ENCODE measurements at places on chromosomes 13 and 19. TPM values are rescaled to one million over a fixed set of nuclear protein-coding genes. Genes with fewer than 3 reads are reported as not detected.
A peak's percentile ranks its signal among the peaks of the same experiment; 100 is the strongest.

The CLDND2 gene
- total RNA-seq = 1.2 TPM

The RAVER1 gene
- 19.0 TPM for total RNA-seq

GRCh38 chr13:30774214-30774730 lies 38.9 kb downstream of the ALOX5AP start:
- no peak for DNase-seq

GRCh38 chr13:28067491-28067890 lies 32.9 kb downstream of the FLT3 start:
- DNase-seq = no peak

- peak; percentile 95 for DNase-seq
These were observed at the start of gene RASL11A for GRCh38 chr13:27270594-27271520. Gene RASL11A (plus strand): TSS chr13:27270830. CDS start chr13:27270945, 115 bp downstream.

DNA sequence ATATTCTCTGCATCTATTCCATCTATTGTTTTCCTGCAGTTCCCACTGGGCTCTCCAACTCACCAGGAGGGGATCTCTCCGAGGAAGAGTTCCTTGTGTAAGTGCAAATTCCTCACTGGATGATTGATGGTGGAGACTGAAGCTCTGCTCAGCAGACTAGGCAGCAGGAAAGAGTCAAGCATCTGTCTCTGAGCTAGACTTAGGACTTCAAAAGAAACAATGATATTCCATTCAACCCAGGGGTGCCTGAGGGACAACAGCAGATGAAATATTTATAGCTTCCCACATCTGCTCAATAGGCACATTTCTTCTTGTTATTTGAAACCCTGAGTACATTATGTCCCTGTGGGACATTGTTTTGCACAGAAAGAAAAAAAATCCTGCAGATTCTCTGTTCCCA lies at the start of the genes OR7A5 and OR7C1:
Gene OR7A5 (minus strand): TSS at position 175 of the 400 bp plus-strand sequence. CDS start 6,944 bp downstream, outside the sequence.
Gene OR7C1 (minus strand): TSS at position 175 of the 400 bp plus-strand sequence. CDS start 35,049 bp downstream, outside the sequence.
- no peak for DNase-seq

GRCh38 chr13:111572956-111573761 lies 252.7 kb downstream of the TEX29 start:
- DNase-seq = peak; percentile 66

The DAND5 gene
- not detected for total RNA-seq

GRCh38 chr13:77513719-77514335 lies 21.7 kb upstream of the SCEL start:
- no peak for DNase-seq

DNA sequence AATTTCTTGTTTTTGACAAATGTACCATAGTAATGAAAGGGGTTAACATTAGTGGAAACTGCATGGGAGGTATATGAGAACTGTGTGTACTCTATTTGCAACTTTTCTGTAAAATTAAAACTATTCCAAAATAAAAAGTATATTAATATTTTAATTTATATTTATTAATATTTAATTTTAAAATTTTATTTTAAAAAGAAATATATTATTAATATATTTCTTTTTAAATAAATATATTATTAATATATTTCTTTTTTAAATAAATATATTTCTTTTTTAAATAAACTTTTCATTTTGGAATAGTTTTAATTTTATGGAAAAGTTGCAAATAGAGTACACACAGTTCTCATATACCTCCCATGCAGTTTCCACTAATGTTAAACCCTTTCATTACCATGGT lies 101.1 kb upstream of the SLC7A1 start:
- DNase-seq = no peak

GRCh38 chr19:38266981-38267597 lies 2.7 kb downstream of the SPINT2 start:
- DNase-seq = no peak

DNA sequence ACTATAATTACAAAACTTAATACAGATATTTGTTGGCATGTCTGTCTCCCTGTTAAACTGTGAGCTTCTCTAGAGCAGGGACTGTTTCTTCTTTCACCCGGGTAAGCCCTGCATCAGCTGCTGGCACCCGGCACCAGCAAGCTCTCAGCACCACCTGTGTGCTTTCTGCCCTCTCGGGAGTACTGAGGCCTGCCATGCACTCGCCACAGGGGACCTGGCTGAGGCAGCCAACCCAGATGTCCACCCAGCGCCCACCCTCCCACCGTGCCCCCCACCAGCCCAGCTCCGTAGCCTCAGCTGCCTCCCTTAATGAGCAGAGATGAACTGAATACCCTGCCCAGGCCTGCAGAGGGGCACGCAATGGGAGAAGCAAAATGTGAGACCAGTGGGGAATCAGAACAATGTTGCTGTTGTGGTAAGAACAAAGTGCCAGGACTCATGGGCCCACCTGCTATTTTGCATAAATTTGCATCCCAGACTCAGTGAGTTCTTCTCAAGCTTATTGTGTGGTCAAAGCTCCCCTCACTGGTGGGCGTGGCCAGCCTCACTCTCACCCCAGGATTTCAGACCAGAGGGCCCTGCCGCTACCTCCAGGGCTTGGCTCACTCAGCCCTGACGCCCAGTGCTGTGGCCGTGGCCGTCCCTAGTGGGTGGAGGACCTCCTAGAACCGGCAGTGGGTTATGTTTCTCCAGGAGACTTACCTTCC lies 14.6 kb upstream of the SERPINE3 start:
- DNase-seq = no peak

DNA sequence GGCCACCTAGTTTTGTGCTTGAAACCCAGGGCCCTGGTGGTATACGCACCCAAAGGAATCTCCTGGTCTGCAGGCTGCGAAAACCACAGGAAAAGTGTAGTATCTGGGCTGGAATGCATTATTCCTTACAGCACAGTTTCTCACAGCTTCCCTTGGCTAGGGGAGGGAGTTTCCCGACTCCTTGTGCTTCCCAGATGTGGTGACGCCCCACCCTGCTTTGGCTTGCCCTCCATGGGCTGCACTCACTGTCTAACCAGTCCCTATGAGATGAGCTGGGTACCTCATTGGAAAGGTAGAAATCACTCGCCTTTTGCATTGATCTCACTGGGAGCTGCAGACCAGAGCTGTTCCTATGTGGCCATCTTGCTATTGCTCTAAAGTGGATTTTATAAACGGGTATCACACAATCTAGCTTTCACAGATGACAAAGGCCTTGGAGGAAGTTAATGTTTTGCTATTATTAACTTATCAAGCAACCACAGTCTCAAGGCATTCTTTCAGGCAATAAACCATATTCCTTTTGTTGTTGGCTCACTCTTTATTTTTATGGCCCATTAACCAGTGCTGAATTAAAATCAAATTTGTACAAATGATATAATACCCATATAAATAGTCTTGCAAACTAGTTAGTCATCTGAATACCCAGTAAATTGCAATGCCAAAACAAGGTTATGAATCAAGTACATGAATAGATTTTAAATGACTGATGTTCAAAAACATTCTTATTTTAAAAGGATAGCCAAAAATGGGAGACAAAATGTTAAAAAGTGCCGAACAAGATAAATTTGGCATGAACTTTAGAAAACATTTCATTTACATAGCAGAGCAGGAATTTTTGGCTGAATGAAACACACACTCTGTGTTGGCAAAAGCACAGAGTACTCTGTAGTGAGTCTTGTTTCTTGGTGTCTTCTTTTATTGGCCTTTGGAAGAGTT lies 475.4 kb upstream of the ARGLU1 start:
- DNase-seq = peak; percentile 72

DNA sequence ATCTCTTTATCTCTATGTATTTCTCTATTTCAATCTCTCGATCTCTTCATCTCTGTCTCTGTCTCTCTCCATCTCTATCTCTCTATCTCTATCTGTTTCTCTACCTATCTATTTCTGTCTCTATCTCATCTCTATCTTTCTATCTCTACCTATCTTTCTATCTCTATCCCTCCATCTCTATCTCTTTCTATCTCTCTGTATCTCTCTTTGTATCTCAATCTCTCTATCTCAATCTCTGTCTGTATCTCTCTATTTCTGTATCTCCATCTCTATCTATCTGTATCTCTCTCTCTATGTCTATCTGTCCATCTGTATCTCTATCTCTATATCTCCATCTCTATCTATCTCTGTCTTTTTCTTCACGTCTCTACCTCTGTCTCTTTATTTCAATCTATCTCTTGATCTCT lies 25.2 kb downstream of the TNFSF9 start:
- no peak for DNase-seq

DNA sequence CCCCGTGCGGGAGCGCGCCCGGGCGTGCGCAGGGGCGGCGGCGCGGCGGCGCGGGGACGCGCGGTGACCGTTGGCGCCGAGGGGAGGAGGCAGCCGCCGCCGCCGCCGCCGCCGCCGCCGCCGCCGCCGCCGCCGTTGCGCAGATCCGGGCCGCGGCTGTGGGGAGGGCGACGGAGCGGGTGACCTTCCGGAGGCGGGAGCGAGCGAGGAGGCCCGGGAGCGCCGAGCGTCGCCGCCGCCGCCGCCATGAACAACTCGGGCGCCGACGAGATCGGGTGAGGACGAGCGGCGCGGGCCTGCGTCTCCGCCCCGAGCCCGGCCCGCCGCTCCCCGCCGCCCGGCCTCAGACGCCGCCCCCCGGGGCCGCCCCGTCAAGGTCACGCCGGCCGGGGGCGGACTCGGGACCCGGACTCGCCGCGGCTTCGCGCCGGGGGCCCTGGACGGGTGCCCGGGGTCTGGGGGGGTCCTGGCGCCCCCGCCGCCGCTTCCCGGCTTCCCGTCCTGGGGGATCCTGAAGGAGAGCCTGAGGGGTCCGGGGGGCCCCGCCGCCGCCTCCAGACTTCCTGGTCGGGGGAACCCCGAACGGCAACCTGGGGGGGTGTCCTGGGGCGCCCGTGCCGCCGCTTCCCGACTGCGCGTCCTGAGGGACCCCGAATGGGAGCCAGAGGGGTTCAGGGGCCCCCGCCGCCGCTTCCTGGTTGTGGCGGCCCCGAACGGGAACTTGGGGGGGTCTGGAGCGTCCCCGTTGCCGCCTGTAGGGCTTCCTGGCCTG lies at the start of gene DAZAP1:
Gene DAZAP1 (plus strand): TSS at position 59 of the 772 bp plus-strand sequence. CDS start 188 bp downstream, at position 247.
- peak; percentile 87 for DNase-seq

- DNase-seq = no peak
These were observed 6.0 kb upstream of the KPTN start for GRCh38 chr19:47490031-47490430.

The MYH14 gene
- total RNA-seq = 0.62 TPM

DNA sequence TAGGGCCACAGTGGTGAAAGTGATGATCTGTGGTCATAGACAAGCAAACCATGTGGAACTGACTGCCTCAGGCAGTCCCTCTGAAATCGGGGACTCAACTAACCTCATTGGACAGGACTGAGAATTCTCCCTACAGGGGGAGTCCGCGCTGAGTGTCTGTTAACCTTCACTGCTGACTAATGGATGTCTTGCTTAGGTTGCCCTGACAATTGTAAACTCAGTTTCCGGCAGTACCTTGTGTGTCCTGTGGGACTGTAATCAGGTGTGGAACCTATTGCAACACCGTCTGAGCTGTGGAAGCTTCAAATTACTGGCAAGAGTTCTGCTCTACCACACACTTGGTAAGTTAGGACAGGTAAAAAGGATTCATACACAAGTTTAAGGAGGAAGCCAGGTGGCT lies 21.8 kb downstream of the ZNF77 start:
- DNase-seq = no peak

DNA sequence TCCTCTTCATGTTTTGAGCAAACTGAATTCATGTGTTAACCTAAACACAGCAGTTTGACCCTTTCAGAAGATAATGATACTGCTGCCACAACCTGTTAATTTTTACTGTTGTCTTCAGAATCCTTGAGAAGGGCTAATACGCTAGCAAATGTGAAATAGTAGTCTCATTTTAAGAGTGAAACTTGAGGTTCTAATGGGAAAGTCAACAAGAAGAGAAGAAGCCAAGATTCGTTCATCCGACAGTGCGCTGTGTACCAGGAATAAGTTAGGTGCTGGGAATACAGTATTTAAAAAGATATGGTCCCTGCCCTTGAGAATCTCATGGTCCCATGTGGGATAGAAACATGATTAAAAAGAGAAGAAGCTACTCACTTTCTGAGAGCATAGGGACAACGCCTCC lies 134.4 kb downstream of the KL start:
- no peak for DNase-seq

The CRB3 gene
- total RNA-seq = not detected

DNA sequence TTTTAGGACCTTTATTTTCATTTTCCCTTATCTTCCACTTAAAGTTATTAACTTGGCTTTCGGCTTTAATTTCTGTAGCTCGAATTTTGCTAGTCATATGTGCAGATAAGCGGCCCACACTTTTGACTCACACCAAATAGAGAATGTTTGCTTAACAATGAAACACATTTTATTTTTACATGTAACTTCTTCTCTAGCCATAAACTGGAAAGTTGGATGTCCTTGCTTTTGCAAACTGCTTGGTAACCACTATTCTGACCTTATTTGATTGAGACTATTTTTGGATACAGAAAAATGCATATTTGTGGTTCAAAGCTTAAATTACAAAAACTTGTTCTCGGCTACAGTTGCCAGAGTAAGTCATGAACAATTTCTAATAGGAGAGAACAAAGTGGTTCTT lies 600.0 kb downstream of the KCTD12 start:
- no peak for DNase-seq

DNA sequence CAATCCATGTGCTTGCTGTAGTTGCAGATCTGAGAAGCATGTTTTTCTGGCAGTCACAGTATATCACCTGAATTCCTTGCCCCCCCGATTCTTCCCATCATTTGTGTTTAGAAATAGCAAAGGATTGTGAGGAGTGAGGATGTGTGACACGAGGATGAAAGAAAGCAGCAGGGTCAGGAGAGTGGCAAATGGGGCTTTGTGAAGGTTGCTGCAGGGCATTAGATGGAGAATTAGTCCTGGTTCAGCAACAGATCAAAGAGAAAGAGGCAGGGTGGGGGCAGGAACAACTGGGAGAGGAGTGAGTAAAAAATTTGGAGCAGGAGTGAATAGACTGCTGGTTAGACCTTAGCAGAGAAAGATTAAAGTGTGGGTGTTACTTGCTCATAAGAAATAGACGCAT lies 47.7 kb upstream of the TNFSF11 start:
- DNase-seq = no peak

GRCh38 chr13:78404846-78405360 lies 198.4 kb downstream of the POU4F1 start:
- DNase-seq = no peak

DNA sequence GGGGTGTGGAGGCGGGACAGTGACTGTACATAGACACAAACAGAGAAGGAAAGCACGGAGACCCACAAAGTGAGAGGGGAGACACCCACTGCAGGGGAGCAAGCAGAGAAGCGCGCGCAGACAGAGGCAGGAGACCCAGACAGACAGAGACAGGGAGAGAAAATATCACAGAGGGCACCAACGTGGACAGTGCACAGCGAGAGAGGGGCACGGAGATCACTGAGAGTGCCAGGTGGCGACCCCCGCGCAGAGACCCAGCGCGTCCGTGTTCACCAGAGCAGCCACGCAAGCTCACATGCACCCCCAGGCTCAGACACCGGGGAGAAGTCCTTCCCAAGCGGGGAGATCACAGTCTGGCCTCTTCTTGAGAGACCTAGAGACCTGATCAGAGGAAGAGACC lies 1.4 kb upstream of the CACNG7 start:
- no peak for DNase-seq

GRCh38 chr19:1672038-1672768 lies 19.8 kb upstream of the TCF3 start:
- DNase-seq = no peak

DNA sequence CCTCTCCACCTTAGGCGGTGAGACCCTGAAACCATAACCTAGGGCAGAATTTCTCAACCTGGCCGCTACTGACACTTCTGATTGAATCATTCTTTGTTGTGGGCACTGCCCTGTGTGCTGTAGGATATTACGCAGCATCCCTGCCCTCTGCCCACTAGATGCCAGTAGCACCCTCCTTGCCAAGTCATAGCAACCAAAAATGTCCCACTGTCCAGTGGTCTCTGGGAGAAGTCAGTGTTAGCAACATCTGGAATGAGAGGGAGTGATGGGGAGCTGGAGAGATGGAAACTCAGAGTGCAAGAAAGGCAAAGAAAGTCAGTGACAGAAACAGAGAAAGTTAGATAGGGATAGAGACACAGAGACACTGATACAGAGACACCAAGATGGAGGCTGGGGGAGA lies 13.6 kb downstream of the KLK4 start:
- DNase-seq = no peak
